ENCODE measurements at places on chromosomes 11 and 22.

GRCh38 chr11:128828350-128828749 is 38.7 kb downstream of the KCNJ1 start:
- peak; percentile 83 for DNase-seq

DNA sequence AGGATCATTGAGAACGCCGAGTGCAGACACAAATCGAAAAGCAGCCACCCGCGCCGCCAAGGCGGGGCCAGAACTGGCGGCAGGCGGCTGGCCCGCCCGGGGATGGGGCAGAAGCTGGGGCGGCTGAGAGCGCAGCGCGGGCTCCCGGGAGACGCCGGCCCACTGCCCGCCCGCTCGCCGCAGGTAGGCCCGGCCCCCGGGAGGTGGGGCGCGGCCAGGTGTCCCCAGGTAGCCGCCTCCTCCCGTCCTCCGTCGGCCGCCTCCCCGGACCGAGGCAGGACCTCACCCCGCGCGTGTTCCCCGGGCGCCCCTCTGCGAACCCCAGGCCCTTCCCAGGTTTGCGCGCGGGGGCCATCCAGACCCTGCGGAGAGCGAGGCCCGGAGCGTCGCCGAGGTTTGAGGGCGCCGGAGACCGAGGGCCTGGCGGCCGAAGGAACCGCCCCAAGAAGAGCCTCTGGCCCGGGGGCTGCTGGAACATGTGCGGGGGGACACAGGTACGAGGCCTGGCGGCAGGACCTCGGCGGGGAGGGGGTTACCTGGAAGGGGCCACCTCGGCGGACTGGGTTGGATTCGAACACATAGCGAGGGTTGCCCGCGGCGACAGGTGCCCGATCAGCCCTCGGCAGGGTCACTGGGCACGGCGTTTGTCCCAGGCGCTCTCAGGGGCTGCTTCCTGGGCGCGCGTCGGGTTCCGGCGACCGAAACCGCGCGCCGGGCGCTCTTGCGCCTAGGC is at the start of gene PRRG4:
TSS of gene PRRG4 (plus strand) at position 248 of the 733 bp plus-strand sequence. CDS start 603 bp downstream, outside the sequence.
- peak; percentile 90 for DNase-seq

GRCh38 chr11:22668005-22668796 is 1.8 kb downstream of the GAS2 start:
- DNase-seq = no peak

GRCh38 chr22:20867179-20868024 is 8.6 kb downstream of the SNAP29 start:
- no peak for DNase-seq

GRCh38 chr11:16373768-16374167 is 17.4 kb upstream of the SOX6 start:
- DNase-seq = no peak

- no peak for DNase-seq
Observed at GRCh38 chr11:83493917-83494316, 207.8 kb upstream of the CCDC90B start.

DNA sequence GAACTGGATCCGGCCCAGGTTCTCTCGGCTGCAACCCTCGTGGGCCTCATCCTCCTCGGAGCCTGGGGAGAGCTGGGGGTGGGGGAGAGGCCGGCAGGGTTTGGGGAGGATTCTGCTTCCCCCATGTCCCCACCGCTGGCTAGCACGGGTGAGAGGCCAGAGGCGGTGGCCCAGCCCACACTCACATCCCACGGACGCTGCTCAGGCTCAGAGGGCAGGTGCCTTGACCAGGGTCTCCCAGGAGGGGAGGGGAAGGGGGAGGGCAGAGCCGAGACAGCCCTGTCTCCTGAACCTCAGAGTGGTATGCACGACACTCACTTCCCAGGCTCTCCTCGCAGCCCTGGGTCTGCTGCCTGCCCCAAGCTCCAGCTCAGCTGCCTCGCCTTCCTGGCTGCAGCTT is 19.6 kb downstream of the LRRC10B start:
- no peak for DNase-seq

Measured in islet precursor cell (in vitro differentiated cells).